ENCODE measurements at places on chromosomes 6 and 20.

GRCh38 chr6:157068691-157069324 is 254.5 kb downstream of the TMEM242 start:
- DNase-seq: no peak

- no peak for DNase-seq
These were observed 350.7 kb downstream of the LAMA2 start for GRCh38 chr6:129233458-129234134.

GRCh38 chr6:72649032-72649984 is 27.4 kb downstream of the KCNQ5 start:
- DNase-seq: no peak

DNA sequence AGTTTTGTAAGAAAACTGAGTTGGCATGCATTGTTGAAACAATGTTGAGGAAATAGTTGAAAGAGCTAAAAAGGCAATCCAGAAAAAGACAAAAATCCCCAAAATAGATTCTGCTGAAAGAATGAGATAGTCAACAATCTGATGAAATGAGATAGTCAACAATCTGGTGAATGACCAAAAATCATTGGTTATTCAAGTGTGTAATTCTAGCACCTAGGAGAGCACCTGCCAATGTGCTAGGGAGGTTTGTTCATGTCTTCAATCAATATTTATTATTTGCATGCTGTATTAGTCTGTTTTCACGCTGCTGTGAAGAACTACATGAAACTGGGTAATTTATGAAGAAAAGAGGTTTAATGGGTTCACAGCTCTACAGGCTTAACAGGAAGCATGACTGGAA is 307.1 kb upstream of the HSF2 start:
- no peak for DNase-seq

GRCh38 chr6:160349814-160350350 is 1.7 kb downstream of the SLC22A3 start:
- DNase-seq: no peak

DNA sequence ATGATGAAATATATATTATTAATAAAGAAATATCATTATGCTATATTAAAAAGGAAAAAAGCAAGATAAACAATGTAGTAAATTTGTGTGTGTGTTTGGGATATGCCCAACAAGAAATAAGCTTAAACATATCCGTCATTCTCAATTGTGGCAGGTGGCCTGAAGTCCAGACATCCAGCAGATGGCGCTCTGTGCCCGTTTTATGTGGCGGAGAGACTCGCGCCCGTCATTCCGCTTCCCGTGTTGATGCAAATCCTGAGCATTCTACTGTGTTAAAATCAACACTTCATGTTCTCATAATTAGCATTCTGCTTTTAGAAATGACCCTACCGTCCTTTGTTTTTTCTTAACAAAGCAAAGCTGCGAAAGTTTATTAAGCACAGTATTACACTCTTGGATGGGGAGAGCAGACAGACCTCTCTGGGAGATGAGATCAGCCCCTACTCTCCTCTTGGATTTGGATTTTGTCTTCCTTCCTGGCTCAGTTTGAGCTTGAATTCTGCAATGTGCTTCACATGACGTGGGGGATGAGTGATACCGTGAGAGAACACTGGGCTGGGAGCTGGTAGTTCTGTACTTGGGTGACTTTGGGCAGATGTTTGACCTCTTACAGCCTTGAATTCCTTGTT is 125.8 kb downstream of the MCHR2 start:
- DNase-seq: peak; percentile 89

- DNase-seq: no peak
These were observed 62.8 kb downstream of the ILRUN start for GRCh38 chr6:34633785-34634184.

DNA sequence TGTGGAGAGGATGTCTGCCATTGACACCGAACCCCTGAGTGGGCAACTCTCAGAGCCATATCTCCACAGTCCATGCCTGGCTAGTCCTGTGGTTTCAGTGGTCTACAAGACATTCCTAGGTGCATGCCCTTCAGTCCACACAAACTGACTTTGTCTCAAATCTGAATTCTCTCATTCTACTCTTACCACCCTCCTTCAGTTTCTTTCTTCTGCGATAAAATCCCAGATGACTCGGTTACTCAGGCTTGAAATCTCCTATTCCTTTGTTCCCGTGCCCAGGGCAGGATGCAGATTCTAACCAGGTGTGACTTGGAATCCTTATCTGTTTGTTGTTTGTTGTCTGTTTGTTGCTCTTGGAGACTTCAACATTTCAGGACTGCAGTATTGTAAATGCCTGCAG is 9.3 kb downstream of the CDS2 start:
- no peak for DNase-seq

DNA sequence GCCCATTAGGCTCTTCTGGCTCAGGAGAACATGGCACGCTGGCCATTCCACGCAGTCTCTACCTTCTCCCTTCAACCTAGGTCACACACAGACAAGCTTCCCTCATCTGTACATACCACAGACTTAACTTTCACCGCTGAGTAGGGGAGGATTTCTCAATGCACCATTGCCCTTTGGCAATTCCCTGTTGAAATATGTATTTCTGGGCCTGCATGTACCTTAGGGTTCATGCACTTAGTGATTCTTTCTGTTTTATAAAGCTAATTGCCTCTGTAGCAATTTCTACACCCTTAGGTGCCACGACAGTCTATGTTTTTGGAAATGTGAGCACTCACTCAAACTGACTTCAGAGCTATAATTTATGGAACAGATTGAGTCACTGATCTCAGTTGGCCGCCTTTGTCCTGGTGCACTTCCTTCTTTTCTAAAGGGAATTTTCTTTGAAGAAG is 253.8 kb upstream of the PRDM1 start:
- no peak for DNase-seq

GRCh38 chr6:156697225-156697830 is 79.8 kb upstream of the ARID1B start:
- DNase-seq: no peak

GRCh38 chr6:108080010-108080780 is 5.7 kb upstream of the OSTM1 start:
- no peak for DNase-seq

- no peak for DNase-seq
These were observed 83.7 kb upstream of the ZFP64 start for GRCh38 chr20:52275181-52275691.

- no peak for DNase-seq
These were observed 19.0 kb upstream of the DCDC2 start for GRCh38 chr6:24376871-24377270.

- no peak for DNase-seq
These were observed 320.4 kb upstream of the RNF24 start for GRCh38 chr20:4335722-4336121.

GRCh38 chr20:62345681-62346370 is 21.3 kb downstream of the LAMA5 start:
- no peak for DNase-seq

DNA sequence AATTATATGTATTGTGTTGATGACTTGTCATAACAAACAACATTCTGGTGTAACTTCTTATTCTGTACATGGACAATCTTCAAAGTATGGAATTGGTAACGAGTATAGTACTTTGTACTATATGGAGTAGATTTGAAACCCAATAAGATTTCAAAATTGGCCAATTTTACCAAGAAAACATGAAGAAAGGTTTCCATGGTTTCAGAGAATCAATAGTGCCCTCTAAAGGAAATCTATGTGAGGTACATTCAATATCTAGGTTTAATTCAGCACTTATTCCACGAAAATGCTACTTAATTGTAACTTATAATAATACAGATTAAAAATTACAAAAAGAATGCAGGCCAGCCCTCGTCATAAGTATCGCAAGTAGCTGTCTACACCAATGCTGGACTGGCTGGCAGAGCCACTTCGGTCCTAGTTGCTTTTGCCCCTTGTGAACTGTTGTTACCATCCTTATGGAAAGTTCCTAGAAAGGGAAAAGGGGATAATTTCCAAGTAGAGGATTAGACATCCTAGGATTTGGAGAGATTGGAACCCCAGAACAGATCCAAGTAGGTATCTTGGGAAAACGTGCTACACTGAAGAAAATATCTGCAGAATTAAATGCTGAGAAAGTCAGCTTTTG is 70.9 kb downstream of the LCA5 start:
- no peak for DNase-seq

GRCh38 chr6:138970856-138971425 is 17.1 kb downstream of the REPS1 start:
- DNase-seq: no peak

All from endothelial cell (in vitro differentiated cells).